ENCODE measurements at places on chromosomes 3 and 15.
A peak's percentile ranks its signal among the peaks of the same experiment; 100 is the strongest.

- no peak for DNase-seq
Observed at GRCh38 chr15:84992157-84992944, 10.7 kb downstream of the PDE8A start.

DNA sequence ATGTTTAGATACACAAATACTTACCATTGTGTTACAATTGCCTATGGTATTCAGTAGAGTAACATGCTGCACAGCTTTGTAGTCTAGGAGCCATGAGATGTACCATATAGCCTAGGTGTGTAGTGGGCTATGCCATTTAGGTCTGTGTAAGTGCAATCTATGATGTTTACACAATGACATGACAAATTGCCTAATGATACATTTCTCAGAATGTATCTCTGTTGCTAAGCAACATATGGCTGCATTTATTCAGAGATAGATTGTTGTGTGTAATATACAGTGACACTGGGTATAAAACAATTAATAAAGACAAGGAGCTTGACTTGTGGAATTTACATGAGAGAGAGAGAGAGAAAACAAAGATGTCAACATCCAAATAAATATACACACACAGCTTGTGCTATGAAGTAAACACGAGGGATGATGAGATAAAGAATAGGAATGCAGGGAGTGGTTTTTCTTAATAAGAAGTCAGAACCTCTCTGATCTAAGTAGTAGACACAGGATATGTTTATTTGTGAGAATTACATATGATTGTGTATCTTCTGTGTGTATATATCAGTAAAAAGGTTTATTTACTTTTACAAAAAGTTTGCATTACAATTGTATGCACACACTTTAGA lies 110.0 kb downstream of the KCNAB1 start:
- DNase-seq, result no peak

GRCh38 chr3:5096336-5097008 lies 25.6 kb upstream of the ARL8B start:
- no peak for DNase-seq

DNA sequence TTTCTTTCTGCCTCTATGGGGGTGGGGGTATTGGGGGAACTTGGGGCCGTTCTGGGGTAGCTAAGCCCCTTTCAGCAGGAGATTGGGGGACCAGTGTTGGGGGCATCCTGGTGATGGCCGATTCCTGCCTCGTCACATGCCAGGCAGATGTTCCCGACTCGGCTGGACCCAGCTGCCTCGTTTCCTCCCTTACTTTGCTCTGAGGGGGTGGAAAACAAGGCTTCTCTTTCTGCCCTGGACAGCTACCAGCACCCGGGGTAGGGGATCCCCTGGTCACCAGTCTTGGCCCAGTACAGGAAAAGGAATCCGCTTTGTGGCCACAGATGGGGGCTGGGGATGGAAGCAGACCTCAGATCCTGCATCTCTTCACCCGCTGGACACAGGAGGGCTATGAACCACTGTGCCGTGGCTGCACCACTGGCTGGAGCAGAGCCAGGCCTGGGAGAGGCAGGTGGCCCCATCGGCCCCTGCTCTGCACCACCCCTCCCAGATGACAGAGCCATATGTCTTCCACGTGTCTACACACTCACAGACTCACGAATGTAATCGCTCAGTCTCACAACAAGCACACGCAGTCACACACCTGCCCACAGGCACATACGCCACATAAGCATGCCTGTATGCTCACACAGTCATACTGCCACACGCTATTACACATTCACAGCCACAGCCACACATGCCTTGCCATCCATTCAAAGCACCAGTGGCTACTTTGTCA lies 12.4 kb downstream of the SNX33 start:
- DNase-seq, result no peak

GRCh38 chr3:189792046-189792929 lies 161.1 kb downstream of the TP63 start:
- DNase-seq, result no peak

DNA sequence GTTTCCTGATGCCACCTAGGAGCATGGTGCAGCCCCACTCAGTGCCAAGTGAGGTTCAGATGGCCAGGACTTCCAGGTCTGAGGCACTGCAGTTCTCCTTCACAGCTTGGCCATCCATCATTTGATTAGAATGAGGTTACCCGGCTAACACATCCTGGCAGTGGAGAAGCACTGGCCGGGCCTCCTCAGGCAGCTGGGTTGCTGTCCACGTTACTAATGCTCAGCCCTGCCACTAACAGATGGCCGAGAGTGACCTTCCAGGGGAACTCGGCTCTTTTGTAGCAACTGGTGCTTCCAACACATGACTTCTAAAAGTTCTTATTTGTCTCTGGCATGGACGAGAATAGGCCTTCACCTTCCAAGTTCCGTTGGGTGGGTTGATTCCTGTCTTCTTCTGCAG lies 204.6 kb upstream of the CFAP20DC start:
- DNase-seq, result no peak

GRCh38 chr15:101641894-101642293 lies 10.3 kb downstream of the TM2D3 start:
- DNase-seq, result no peak

- peak; percentile 32 for DNase-seq
Observed at GRCh38 chr3:153138276-153139210, 23.5 kb upstream of the RAP2B start.

DNA sequence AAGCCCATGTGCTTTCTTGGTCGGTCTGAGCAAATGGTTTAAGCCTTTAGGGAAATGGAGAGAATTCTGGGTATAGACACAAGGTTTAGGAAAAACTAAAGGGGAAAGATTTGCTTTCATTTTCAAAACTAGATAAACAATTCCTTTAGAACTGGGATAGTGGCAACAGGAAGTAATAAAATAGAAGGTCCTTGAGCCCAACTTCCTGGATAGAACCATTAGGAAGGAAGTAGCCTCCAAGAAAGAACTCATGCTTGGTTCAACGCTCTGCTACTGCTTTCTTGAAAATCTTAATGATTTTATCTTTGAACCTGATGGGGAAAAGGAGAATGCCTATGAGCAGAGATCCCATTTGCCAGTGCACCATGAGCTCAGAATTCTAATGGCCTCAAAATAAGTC lies 147.0 kb upstream of the THRB start:
- DNase-seq, result no peak

GRCh38 chr3:11818033-11818432 lies 28.7 kb downstream of the TAMM41 start:
- DNase-seq, result no peak

- no peak for DNase-seq
Observed at GRCh38 chr15:26686547-26687187, 86.2 kb downstream of the GABRB3 start.

- DNase-seq, result no peak
Observed at GRCh38 chr3:121997372-121997771, 24.7 kb downstream of the ILDR1 start.

GRCh38 chr3:44445786-44446185 lies 31.7 kb downstream of the ZNF445 start:
- DNase-seq, result no peak

GRCh38 chr15:90581771-90582352 lies 52.1 kb downstream of the CRTC3 start:
- no peak for DNase-seq

DNA sequence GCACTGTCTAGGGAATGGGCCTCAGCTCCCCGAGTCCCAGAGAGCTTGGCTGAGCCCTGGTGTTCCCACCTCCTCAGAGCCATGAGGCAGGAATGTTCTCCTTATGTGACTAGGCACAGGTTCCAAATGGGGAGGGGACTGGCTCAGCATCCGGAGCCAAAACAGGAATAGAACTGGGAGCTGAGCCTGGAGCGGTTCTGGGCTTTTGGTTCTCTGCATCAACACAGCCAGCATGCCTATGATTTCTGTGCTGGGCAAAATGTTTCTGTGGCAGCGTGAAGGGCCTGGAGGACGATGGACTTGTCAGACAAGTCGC lies at the start of gene FAM131A:
TSS of gene FAM131A (plus strand) at position 202 of the 316 bp plus-strand sequence. CDS start at position 233, 31 bp downstream.
- no peak for DNase-seq

- no peak for DNase-seq
Observed at GRCh38 chr3:191139736-191140135, 59.3 kb upstream of the OSTN start.

GRCh38 chr3:70857916-70858315 lies 545.5 kb upstream of the MDFIC2 start:
- no peak for DNase-seq

DNA sequence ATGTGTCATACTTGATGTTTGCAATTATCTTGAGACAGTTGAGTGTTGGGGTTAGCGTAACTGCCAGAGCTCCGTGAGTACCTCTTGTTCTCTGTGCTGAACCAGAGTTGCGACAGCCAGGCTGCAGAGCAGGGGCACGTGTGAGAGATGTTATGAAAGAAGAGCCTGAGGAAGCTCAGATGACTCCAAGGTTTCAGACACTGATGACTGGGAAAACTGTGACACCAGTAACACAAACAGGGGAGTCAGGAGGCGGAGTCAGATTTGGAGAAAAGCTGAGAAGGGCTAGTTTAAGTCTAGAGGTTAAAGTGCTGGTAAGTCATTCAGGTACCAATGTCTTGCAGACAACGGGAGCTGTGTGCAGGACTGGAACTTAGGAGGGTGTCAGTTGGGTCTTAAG lies 45.0 kb downstream of the BLM start:
- DNase-seq, result no peak

DNA sequence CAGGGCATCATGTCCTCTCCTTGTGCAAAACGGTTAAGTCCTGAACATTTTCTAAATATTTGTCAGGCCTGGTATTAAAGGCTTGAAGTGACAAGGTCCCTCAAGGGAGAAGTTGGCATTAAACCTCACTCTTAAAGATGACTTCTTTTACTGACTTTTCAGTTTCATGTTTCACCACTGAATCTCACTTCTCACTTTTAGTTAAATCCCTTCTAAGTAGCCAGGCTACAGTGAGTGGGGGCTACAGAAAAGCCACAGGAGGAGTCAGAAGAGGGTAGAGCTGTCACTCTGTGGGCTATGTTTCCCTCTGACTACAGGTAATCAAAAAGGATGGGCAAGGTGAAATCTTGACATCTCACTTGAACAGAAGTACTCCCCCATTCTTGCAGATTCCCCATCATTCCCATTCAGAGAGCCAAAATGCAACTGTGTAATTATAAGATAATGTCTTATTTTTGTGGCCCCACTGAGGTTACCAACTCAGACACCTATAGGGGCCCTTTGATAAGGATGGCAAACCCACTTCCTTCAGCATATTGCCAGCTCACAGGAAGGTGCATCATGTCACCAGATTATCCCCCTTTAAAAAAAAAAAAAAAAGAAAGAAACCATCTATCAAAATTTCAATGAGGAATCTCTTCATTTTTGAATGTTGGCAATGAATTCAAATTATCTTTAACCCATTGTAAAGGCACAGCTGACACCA lies 790.1 kb upstream of the CFAP20DC start:
- DNase-seq, result no peak

DNA sequence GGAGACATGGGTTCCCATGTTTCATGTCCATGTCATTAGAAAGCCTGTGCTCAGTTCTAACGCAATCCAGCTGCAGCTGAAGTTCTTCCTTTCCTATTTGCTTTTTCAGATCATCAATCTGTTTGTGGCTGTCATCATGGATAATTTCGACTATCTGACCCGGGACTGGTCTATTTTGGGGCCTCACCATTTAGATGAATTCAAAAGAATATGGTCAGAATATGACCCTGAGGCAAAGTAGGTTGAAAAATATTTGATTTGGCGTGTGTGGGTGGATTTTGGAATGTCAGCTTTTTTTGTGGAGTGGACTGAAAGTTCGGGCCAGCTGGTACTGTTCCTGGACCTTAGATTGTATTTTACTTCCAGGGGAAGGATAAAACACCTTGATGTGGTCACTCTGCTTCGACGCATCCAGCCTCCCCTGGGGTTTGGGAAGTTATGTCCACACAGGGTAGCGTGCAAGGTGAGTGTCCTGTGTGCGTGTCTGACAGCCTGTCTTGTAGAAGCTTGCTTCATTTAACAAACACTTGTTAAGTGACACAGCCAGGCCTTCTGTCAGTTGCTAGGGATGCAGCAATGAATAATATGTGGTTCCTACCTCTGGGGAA lies 69.6 kb downstream of the CHDH start:
- no peak for DNase-seq

- no peak for DNase-seq
Observed at GRCh38 chr15:52251144-52251860, 44.3 kb downstream of the MYO5C start.

DNA sequence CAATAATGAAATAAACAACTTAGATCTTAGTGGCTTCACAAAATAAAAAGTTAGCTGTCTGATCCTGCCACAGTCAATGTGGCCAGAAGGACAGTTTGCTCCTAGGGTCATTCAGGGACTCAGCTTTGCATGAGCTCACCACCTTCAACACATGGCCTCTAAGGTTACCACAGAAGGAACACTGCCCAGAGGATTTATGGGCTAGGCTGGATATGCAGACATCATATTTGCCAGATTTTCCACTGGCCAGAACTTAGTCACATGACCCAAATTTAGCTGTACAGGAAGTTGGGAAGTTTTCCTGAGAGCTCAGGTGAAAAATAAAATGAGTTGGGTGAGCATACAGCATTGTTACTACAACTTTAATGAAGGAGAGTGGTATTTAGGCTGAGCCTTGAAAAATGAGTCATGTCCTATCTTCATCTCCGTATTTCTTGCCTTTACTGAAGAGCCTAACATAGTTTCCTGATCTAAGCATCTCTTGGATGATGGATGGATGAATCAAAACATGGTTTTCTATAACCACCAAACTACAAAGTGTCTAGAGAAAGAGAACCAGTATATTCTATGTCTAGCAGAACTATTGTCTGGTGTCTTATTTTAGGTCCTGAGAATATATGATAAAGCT lies 54.9 kb upstream of the TMEM108 start:
- no peak for DNase-seq

DNA sequence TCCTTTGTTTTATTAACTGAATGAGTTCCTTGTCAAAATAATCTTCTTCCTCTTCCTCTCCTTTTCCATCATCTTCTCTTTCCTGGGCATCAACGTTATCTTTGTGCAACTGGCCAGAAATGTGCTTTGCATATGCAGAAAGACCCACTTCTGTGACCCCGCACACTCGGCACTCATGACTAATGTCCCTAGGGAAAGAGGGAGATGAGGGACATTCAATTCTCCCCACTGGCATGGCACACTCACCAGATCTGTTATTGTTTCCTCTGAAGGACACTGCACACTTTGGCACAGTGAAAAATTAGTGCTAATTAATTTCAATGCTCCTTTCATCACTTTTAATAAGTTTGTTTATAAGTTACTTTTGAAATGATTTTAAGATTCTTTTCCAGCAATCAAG lies 34.0 kb downstream of the ZNF106 start:
- no peak for DNase-seq

GRCh38 chr3:145760036-145760435 lies 400.9 kb downstream of the PLOD2 start:
- no peak for DNase-seq

DNA sequence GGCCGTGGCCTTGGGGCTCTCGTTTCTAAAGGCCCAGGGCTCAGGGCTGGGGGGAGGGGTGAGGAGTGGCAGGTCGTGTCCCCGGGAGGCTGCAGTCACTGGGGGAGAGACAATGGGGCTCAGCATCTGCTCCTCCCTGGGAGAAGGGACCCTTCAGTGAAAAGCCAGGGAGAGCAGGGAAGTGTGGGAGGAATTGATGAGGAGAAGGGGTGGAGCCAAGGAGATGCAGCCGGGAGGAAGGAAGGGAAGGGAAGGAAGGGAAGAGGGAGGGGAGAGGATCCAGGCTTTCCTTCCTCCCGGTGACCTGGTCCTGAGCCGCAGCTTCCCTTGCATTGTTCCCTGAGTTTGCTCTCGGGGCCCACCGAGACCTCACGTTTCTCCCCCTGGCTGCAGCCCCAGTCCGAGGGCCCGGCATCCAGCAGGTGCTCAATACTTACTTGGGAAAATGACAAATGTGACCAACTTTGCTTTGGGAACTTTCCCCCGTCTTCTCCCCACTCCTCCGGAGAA lies 1.4 kb upstream of the ZNF710 start:
- no peak for DNase-seq

GRCh38 chr3:153159771-153160397 lies 2.1 kb upstream of the RAP2B start:
- no peak for DNase-seq

All from hematopoietic multipotent progenitor cell treated with erythropoietin and hydrocortisone succinate and interleukin-3 and kit ligand, for 17 days (in vitro differentiated cells).